ENCODE measurements at places on chromosomes 13 and 19.

- DNase-seq, result no peak
Observed at GRCh38 chr19:38744298-38744681, at the start of gene CAPN12. TSS of gene CAPN12 (minus strand) at chr19:38744474. CDS start at chr19:38744165, 309 bp downstream.

GRCh38 chr13:107941345-107942029 lies 273.8 kb downstream of the LIG4 start:
- no peak for DNase-seq

DNA sequence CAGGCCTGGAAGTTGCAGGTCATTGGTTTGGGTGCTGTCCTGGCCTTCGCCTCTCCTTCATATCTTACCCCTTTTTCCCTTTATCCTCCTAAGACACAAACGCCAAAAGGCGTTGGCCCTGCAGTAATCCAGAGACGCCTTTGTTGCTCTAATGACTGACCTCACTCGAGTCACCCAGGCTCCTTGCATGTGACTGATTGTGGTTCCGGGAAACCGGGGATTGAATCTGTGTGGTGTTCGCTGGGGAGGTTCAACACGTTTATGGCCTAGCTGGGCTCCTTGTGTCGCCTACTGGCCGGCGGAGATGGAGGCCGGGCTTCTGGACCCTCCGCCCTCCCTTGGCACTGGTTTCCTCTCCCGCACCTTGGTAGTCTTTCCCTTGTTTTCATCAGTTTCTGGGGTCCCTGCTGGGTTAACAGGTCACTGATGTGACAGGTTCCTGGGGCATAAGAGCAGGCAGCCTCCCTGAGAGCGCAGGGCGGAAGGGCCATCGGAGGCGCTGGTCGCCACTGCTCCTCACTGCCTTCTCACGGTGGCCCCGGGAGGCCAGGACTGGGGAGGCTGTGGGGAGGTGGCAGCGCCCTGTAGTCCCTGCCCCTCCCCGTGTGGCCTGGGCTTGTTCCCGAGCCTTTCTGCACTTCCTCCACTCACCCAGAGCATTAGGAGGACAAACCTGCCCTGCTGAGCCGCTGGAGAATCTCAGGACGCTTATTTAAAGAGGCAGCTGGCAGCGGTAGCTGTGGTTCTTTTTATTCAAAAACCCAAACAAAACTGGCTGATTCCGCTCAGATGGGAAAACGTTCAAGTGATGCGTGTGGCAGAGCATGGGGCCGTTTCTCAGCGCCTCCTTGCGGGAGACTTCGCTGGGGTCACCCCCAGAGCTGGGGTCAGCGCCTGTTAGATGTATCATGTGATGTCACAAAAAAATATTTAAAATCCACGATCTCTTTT lies 18.1 kb upstream of the NDUFS7 start:
- DNase-seq, result no peak

GRCh38 chr13:33438918-33439317 lies 153.4 kb upstream of the STARD13 start:
- DNase-seq, result no peak

DNA sequence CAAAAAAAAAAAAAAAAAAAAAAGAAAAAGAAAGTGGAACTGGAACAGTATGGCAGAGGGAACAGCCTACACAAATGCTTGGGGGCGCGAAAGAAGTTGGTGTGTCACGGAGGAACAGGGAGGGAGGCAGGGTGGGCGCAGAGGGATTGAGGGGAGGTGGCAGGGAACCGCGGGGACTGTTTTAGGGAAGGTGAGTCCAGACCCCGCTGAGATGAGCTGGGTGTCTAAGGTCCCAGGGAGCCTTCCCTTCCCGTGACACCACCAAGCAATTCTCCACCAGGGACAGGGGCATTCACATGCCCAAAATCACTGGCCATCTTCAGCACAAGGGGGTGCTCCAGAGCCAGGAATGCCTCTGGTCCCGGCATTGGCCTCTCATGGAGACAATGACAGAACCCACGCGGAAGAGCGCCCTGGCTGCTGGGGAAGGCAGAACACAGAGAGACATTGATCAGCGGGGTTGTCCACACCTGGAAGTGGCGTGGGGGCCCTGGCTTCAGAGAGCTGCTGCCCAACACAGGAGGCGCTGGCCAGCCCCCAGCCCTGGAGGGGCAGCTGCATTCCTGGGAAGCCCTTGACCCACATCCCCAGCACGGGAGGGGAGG lies 6.9 kb downstream of the PEAK3 start:
- peak; percentile 57 for DNase-seq

- DNase-seq, result no peak
Observed at GRCh38 chr13:51629491-51630287, 45.4 kb downstream of the WDFY2 start.

DNA sequence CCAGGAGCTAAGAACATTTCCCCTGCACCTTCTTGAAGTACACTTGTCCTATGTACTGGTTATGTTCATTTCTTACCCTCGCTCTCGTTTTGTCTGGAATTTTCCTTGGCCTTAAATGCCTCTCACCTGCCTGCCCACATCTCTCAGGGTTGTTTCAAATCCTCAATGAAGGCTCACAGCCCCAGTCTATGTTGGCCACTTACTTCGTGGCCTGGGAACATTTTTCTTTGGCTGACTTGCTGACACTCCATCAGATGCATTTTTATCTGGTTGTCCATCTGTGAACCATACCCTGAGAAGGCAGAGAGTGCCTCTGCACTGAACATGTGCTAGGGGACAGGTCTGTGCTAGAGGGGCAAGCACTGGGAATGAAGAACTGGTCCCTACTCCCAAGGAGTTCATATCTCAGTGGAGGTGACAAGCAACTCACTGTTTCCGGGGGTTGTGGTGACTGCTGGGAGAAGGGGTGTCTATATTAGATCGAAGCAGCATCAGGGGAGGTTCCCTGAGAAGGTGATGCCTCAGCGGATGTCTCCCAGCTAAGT lies 53.6 kb downstream of the USPL1 start:
- DNase-seq, result no peak

Measured in HEK293T (cell line).